ENCODE measurements at places on chromosomes 13 and 19.

DNA sequence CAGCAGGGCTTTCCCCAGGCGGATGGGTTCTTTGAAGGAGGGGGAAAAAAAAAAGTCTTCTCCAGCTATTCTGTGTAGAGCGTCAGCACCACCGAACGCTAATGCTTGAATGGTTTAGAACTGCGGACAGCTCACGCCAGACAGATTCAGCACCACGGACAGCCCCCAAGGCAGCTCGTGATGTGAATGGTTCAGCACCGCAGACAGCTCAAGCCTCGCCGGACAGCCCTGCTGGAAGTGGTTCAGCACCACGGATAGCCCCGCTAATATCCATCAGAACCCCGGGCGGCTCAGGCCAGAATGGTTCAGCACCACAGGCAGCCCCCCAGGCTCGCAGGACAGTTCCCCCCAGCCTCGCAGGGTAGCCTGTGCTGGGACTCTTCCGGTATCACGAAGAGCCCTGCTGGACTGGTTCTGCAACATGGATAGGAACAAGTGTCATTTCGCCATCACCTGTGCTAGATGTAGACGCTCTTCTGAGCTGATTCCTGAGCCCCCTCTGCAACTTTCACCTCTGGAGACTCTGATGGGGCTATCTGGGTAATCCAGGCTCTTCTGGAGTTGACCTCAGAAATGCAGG, 4.9 kb upstream of the SMIM17 start:
- DNase-seq, result peak; percentile 70

GRCh38 chr13:106471957-106472543, 63.4 kb downstream of the EFNB2 start:
- DNase-seq, result peak; percentile 99

DNA sequence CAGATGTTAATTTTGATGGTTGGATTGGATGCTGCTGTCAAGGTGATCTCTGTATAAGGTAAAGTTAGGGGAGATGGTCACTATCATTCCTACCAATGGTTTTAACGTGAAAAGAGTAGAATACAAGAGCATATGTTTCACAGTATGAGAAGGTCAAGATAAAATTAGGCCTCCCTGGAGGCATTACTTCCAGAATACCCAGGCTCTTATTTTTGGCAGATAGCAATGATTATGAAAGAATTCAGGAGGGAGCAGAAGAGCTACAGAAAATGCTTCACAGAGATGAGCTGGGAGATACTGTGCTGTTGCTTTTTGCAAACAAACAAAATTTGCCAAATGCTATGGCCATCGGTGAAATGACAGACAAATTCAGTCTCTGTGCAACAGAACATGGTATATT, 547.5 kb upstream of the SPRY2 start:
- DNase-seq, result no peak

DNA sequence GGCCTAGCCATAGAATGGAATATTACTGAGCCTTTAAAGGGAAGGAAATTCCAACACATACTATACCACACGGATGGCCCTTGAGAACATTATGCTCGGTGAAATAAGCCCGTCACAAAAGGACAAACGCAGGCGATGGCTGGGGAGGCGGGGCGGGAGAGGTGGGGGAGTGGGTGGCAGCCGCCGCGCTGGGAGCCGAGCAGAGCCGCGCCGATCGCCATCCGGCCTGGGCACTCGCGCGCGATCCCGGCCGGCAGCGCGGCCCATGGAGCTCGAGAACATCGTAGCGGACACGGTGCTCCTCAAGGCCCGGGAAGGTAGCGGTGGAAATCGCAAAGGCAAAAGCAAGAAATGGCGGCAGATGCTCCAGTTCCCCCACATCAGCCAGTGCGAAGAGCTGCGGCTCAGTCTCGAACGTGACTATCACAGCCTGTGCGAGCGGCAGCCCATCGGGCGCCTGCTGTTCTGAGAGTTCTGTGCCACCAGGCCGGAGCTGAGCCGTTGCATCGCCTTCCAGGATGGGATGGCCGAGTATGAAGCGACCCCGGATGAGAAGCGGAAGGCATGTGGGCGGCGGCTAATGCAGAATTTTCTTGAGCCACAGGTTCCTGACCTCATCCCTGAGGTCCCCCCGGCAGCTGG, 140.1 kb downstream of the ZDHHC20 start:
- DNase-seq, result no peak
